ENCODE measurements at places on chromosomes 1 and 21.

DNA sequence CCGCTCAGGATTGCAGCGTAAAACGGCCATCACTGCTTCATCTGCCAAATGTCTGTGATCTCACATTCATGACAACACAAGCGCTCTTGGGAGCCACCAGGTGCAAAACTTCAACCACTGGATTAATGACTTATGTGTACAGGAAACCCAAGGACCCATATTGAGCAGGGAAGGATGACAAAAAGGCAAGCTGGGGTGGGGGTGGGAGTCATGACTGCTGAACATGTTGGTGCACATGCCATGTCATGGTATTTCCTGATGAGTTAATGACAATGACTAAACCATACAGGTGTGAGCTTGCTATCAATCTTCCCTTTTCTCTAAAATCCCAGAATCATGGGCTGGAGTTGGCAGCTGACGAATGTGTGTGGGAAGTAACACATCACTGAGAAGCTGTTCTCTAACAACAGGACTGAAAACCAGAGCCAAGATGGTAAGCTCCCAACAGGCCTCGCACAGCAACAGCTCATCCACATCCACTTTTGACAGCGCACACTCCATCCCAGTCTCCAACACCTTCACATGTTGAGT, 3.1 kb upstream of the SH2D5 start:
- DNase-seq: no peak

DNA sequence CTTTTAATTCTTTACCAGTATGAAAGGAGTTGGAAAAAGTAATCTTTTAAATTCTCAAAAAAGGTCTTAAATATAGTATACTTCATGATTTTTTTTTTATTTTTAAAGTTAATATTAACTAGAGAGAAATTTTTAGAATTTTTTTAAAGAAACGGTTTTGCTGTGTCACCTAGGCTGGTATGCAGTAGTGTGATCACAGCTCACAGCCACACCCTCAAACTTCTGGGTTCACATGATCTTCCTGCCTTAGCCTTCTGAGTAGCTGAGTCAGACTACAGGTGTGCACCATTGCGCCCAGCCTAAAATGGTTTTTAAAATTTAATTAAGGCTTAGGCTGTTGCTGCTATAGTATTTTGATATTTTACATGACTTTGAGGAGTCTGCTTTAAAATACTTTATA, 52.4 kb downstream of the TLCD4 start:
- DNase-seq: no peak

DNA sequence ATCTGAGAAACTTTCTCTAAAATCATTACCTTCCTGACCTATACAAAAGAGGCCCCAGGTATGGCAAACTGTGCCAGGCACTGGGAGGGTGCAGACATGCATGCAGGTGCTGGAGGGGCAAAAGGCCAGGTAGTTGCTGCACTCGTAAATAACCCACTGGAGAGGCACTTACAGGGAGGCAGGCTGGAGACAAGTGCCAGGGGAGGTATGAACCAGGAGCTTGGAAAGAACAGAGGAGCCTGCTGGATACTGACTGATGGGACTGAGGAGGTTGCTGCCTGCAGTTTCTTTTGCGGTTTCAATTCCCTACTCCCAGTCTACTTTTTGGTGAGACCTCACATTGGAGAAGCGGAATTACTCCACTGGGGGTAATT, 113.9 kb downstream of the DSCAM start:
- DNase-seq: no peak

DNA sequence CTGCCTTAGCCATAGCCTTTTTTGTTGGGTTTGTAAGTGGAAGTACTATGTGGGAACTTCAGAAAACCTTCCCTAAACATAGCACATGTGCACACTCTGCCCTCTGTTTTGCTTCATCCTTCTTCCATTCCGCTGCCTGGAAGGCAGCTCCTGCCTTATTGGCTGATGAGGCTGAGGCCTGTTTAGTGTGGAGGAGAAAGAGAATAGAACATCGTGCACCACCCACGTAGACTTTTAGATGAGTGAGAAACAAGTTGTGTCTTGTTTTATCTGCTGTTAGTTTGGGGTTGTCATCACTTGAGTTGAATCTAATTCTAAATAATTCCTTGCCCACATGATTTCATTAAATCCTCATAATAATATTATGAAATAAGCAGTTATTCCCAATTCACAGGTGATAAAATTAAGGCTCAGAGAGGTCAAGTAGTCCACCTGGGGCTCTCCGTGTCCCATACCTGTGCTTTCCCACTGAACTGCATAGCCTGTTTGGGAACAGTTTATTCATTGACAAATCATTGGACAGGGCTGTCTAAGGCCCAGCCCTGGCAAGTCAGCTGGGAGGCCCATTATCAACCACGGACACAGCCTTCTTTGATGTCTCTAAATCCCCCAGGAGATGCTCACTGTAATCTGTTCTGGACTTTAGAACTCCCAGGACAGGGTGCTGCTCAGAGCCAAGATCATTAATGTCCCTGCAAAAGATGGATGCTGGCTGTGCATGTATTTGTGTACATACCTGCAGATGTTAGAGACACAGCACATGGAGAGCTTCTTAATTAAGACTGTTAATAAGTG, 93.0 kb downstream of the ABCA4 start:
- DNase-seq: no peak

- DNase-seq: no peak
Measured at GRCh38 chr1:171484760-171485374, 463 bp upstream of the PRRC2C start.

GRCh38 chr1:16605213-16605525, 8.2 kb downstream of the NBPF1 start:
- no peak for DNase-seq

GRCh38 chr1:64183395-64184002, 19.9 kb upstream of the UBE2U start:
- no peak for DNase-seq

DNA sequence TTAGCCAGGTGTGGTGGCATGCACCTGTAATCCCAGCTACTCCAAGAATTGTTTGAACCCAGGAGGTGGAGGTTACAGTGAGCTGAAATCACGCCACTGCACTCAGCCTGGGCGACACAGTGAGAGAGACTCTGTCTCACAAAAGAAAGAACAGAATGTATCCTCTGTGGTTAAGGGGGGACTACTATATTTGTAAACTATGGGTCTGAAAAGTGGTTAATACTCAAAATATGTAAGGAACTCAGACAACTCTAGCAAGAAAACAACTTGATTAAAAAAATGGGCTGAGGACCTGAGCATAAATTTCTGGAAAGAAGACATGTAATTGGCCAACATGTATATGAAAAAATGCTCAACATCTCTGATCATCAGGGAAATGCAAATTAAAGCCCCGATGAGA, 11.2 kb downstream of the FNBP1L start:
- DNase-seq: no peak

DNA sequence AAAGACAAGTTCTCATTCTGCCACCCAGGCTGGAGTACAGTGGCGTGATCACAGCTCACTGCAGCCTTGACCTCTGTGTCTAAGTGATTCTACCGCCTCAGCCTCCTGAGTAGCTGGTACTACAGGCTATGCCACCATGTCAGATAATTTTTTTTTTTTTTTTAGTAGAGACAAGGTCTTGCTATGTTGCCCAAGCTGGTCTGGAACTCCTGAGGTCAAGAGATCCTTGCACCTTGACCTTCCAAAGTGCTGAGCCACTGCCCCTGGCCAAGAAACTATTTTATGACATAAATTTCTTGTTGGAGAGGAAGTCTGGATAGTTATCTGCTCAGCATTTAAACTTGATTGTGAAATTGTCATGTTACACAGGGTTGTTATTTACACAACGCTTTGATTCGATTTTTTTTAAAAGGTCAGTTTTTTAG, 2.1 kb downstream of the SCCPDH start:
- DNase-seq: no peak

DNA sequence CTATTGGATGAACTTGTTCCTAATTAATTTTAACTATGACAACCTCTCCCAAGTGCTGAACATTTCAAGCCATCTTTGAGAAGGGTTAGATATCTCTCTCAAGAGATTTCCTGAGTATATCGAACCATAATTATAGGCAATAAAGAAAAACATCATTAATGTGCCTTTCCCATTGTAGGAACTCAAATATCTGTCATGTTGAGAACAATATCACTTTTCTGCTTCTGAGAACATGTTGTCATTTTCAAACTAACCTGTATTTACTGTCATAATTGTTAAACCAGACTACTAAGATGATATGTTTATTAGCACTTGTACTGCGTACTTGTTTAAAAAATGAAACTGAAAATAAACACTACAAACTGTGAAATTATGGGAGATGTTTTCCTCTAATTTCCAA, 4.3 kb downstream of the EPS15 start:
- no peak for DNase-seq

DNA sequence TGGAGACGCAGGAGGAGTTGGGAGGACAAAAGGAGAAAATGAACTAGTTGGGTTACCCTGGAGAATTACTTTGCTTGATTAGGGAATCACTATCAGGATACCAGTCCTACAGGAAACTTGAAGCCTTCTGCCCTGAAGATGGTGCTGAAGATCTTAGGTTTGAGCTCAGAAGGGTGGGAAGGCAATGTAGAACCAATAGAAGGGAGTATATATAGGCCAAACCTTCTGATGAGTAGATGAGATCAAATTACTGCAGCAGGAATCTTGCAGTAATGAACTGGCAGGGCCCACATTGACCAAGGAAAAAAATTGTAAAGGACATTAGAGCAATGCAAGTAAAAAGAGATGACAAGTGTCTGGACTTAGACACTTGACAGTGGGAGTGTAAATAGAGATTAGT, 116.3 kb upstream of the CACYBP start:
- no peak for DNase-seq

- no peak for DNase-seq
Measured at GRCh38 chr1:231104917-231105316, 56.9 kb upstream of the TRIM67 start.

DNA sequence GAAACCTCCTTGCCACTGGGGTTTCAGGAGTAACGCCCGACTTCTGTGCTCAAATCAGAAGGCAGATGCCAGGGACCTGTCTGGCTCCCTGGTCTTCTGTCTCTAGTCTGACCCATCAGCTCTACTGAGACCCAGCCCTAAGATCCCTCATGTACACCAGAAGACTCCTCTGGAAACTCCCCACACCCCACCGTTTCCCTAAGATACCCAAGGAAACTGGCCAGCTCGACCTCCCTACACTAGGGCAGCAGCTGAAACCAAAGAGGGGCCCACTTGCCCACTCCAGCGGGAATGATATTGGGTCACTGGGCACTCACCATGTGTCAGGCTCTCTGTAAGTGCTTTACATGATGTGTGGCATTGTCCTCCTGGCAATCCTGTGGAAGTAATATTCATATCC, 469 bp upstream of the S100A16 start:
- DNase-seq: no peak

GRCh38 chr1:207938016-207938415, 27.1 kb upstream of the CD34 start:
- DNase-seq: no peak

DNA sequence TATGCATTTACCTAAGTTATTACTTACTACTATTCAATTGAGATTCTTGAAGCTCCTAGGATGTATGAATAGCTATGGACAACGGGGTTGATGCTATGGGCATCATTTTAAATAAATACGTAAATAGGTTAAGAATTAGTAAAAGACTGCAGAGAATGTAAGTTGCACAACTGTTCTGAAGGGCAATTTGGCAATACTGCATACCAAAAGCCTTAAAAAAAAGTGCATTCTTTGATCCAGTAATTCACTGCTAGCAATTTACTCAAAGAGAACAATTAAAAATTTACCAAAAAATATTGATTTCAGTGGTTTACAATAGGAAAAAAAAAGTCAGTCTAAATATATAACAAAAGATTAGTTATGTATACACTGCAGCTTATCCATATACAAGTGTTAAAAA, 3.5 kb downstream of the ARPC5 start:
- DNase-seq: no peak

- DNase-seq: no peak
Measured at GRCh38 chr1:20076710-20077461, 6.9 kb downstream of the PLA2G5 start.

DNA sequence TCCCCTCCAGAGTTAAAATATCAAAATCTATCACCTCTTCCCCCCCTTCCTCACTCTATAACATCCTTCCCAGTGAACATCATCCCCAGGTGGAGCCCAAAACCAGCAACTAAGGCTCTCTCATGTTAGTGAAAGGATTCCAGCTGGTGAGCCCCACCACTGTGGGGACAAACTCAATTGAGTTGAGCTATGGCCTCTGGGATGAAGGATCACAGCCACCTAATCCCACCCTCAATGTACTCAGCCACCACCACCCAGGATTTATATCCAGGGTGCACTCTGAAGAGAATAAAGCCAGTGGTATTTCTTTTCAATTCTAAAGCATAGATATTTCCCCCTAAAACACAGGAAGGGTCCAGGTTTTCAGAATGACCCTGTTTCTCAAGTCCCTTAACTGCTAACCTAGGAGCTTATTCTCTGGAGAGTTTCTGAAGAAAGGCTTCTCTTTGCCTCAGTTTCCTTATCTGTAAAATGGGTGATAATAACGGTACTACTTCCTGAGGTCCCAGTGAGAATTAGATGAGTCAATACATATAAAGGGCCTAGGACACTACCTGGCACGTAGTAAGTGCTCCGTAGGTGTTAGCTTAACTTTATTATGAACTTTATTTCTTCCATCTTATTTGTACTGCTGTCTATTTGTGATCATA, 15.6 kb upstream of the BOLA1 start:
- no peak for DNase-seq

GRCh38 chr1:105373681-105374080, 1624.0 kb downstream of the AMY1C start:
- DNase-seq: no peak

DNA sequence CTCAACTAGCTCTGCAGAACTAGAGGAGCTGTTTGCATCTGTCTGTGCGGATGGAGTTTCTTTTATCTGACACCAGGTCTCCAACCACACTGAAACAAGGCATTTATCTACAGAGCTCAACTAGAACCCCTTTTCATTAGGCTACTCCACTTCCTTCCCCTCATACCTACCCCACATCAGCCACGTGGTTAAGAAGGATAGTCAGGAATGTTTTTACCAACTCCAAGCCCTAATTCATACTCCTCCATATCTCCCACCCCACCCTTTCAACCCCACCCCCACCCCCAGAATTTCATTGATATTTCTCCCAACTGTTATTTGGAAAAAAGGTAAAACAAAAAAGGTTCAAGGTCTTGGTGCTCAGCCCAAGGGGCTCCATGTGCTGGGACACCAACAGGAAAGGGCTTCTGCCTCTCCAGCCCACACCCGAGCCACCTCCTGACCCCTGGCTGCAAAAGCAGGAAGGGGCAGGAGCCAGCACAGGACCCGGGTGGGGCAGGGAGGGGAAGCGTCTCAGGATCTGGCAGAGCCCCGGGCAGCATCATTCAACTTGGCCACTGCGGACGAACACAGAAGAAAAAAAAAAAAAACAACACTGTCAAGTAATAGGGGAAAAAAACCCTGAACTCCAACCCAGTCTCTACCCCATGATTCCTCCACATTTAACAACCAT, 7.0 kb downstream of the ENSA start:
- no peak for DNase-seq

- no peak for DNase-seq
Measured at GRCh38 chr21:36211660-36212512, 55.3 kb downstream of the DOP1B start.

GRCh38 chr1:7534061-7534825, 236.9 kb upstream of the VAMP3 start:
- no peak for DNase-seq

Measured in NCI-H1930 (cell line).